ENCODE measurements at places on chromosomes 16 and 17. TPM values are rescaled to one million over a fixed set of nuclear protein-coding genes. Genes with fewer than 3 reads are reported as not detected.

Gene KRTAP16-1
- total RNA-seq = 0.21 TPM

Gene SERPINF2
- 0.52 TPM for total RNA-seq

Gene MYH8
- not detected for total RNA-seq

Gene SOX8
- 1.0 TPM for total RNA-seq

Gene PPM1E
- not detected for total RNA-seq

Gene DRG2
- 32.5 TPM for total RNA-seq

Gene KRTAP4-5
- total RNA-seq = not detected

Gene DNAI2
- 0.21 TPM for total RNA-seq

Gene DNAH2
- total RNA-seq = under 0.01 TPM

Gene INTS2
- 12.4 TPM for total RNA-seq

Gene METRNL
- total RNA-seq = 72.7 TPM

Gene CETP
- 0.52 TPM for total RNA-seq

Gene CRHR1
- not detected for total RNA-seq

Gene HSD3B7
- total RNA-seq = 0.73 TPM

Gene TSNAXIP1
- total RNA-seq = 0.42 TPM

Gene SCNN1G
- total RNA-seq = not detected

Gene SLC6A4
- total RNA-seq = 1.4 TPM

Gene GFAP
- total RNA-seq = 0.52 TPM

Gene CRYM
- 0.84 TPM for total RNA-seq

Gene ELOB
- total RNA-seq = 92.6 TPM

Gene ST6GALNAC2
- 2.3 TPM for total RNA-seq

Gene KRT20
- total RNA-seq = not detected

Gene FOXN1
- not detected for total RNA-seq

Gene SYT17
- total RNA-seq = 0.52 TPM

Gene ABI3
- total RNA-seq = 6.3 TPM

Gene LDHD
- total RNA-seq = 0.84 TPM

Gene HIC1
- 16.4 TPM for total RNA-seq

All from mononuclear cell (primary cell).